ENCODE measurements at places on chromosomes 11 and 22. TPM values are rescaled to one million over a fixed set of nuclear protein-coding genes. Genes with fewer than 3 reads are reported as not detected.

Gene FRMD8
- total RNA-seq: 50.5 TPM

Gene NRXN2
- 0.74 TPM for total RNA-seq

Gene OR51B4
- not detected for total RNA-seq

GRCh38 chr22:47309476-47309875 lies 547.0 kb downstream of the TBC1D22A start:
- DNase-seq: no peak

DNA sequence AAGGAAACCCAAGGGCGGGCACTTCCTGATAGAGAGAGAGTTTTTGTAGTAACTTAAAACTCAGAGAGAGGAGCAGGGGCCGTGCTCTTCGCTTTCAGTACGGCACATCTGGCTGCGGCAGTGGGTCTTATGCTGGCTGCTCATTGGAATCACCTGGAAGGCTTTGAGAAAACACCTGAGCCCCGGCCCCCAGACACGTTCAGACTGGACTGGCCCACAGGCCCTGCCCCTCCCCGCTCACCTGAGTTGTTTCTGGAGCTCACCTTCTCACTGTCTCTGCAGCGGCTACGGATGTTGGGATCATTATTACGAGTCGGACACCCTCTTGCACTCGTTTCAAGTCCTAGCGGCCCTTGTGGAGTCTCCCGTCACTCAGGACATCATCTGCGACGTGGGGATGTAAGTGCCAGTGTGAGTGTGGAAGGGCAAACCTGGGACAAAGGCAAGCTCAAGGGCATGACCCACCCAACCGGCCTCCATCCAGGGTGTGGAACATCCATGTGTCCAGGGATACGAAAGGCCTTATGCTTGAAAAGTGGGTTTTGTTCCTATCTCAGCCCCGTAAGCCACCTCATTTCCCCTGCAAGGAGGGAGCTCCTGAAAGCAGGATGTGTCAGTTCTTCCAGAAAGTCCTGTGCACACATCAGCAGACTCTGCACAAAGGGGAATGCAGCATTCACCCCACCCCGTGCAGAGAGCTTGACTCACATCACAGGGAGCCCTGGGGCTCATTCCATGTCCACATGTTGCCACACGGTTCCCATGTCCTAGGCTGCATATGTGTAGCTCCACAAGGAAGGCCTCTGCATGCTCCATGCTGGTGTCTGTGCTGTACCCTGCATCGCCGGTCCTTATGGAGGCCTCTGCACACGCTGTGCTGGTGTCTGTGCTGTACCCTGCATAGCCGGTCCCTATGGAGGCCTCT lies 5.4 kb downstream of the NADSYN1 start:
- DNase-seq: no peak

- DNase-seq: no peak
These were observed 562.3 kb downstream of the NTM start for GRCh38 chr11:131932584-131933325.

DNA sequence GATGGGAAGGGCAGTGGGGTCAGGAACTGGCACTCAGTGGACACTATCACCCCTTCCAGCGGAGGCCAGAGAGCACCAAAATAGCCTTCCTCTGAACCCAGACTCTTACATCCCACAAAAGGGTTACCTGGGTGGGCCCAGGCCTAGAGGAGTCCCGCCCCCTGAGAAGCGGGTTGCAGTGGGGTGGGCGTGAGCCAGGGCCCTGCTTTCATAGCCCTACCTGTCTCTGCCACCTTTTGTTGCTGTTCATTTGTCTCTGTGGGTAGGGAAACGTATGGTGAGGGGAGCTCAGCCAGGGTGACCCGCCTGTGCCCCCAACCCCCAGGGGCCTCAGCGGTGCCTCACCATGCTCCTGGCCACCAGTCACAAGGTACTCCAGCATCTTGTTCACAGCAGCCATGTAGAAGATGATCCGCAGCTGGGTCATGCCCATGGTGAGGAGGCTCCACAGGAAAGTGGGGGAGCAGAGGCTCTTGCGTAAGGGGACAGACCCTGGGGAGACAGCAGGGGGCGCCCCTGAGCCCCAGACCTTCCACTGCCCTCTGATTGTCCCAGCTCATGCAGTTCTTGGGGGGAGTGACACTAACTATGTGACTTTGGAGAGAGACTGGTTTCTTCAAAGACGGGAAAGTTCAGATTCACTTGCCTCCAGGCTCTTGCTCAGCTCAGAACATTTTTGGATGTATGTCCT lies 24.0 kb downstream of the SLC43A1 start:
- no peak for DNase-seq

GRCh38 chr22:50691521-50691920 lies 18.9 kb downstream of the SHANK3 start:
- peak; percentile 32 for DNase-seq

GRCh38 chr22:24006914-24007214 lies 1.6 kb upstream of the GSTT4 start:
- DNase-seq: no peak
